ENCODE measurements at places on chromosomes 1 and 21. TPM values are rescaled to one million over a fixed set of nuclear protein-coding genes. Genes with fewer than 3 reads are reported as not detected.
A peak's percentile ranks its signal among the peaks of the same experiment; 100 is the strongest.

- no peak overlapping the region for H3K4me3 ChIP-seq
- H3K36me3 ChIP-seq = no peaks in the 10 kb centered on the region
Observed at GRCh38 chr1:53705446-53706096, 33.4 kb downstream of the GLIS1 start.

GRCh38 chr1:36864182-36864822, 170.0 kb downstream of the GRIK3 start:
- H3K4me1 ChIP-seq = no peaks in the 10 kb centered on the region
- H3K27ac ChIP-seq = no peak overlapping the region
- H3K4me3 ChIP-seq = no peak overlapping the region
- peaks cover 9% of the 10 kb centered on the region for H3K27me3 ChIP-seq
- no peak for DNase-seq

- H3K36me3 ChIP-seq = peaks cover 6% of the 10 kb centered on the region
- peak; percentile 17 for DNase-seq
- H3K4me3 ChIP-seq = peak overlapping the region; percentile 99
- peaks cover 28% of the 10 kb centered on the region for H3K4me1 ChIP-seq
- no peaks in the 10 kb centered on the region for H3K27me3 ChIP-seq
Observed at GRCh38 chr1:150009604-150010392, 728 bp downstream of the OTUD7B start.

DNA sequence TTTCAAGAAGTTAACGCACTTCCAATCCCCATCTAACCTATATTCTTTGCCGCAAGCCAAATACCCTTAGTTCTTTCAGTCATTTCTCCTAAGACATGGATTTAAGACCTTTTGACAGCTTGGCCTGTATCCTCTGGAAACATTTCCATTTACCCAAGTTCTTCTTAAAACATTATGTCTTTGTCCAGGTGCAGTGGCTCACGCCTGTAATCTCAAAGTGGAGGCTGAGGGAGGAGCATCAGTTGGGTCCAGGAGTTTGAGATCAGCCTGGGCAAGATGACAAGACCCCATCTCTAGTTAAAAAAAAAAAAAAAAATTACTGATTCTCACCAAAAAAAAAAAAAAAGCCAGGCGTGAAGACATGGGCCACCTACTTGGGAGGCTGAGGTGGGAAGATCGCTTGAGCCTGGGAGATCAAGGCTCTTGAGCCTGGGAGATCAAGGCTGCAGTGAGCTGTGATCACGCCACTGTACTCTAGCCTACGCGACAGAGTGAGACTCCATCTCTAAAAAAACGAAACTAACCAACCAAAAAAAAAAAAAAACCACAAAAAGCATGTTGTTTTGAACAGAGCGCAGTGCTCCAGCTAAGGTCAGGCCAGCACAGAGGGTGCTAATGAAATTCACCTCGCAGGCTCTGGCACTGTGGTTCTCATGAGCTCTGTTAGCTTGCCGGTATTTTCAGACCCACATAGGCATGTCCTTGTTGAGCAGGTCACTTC, 36.0 kb downstream of the NUAK2 start:
- no peak overlapping the region for H3K4me3 ChIP-seq
- DNase-seq = no peak

- H3K4me3 ChIP-seq = no peak overlapping the region
- no peaks in the 10 kb centered on the region for H3K36me3 ChIP-seq
- no peak overlapping the region for H3K27ac ChIP-seq
- H3K27me3 ChIP-seq = peaks cover 5% of the 10 kb centered on the region
Observed at GRCh38 chr1:230011333-230012092, 55.5 kb upstream of the GALNT2 start.

The DISP3 gene
- total RNA-seq = 1.1 TPM

The RGSL1 gene
- not detected for total RNA-seq
